NCI-H1417 treated with DMSO at 0.1 percent for 48 hours (cell line): ENCODE measurements at places on chromosomes 6 and 20.

DNA sequence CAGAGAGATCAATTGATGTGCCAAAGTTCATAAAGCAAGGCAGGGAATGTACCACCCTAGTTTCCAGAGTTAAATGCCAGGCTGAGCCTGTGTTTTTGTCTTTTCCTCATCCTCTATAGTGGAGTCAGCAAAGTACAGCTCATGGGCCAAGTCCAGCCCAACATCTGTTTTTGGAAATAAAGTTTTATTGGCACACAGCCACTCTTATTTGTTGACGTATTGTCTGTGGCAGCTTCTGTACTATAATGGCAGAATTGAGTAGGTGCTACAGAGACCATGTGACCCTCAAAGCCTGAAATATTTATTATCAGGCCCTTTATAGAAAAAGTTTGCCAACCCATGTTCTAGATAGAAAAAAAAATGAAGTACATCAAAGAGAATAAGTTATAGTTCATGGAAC is 187.0 kb downstream of the TSHZ2 start:
- no peak for DNase-seq

DNA sequence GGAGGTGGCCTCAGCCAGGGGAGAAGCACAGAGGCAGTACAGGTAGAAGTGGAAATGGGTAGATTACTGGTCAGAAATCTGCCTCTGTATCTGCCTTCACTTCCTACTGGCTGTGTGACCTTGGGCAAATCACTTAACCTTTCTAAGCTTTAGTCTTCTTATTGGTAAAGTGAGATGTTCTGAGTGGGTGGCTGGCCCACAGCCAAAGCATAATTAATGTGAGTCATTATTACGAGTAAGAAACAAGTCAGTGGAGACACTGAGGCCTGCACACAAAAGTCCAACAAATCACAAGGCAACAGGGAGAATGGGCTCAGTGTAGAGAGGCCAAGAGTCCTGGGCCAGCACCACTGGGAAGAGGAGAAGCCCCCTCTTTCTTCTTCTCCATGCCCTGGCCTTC is 39.1 kb downstream of the NRN1 start:
- no peak for DNase-seq

GRCh38 chr20:19975436-19975799 is 41.7 kb upstream of the NAA20 start:
- DNase-seq = no peak

DNA sequence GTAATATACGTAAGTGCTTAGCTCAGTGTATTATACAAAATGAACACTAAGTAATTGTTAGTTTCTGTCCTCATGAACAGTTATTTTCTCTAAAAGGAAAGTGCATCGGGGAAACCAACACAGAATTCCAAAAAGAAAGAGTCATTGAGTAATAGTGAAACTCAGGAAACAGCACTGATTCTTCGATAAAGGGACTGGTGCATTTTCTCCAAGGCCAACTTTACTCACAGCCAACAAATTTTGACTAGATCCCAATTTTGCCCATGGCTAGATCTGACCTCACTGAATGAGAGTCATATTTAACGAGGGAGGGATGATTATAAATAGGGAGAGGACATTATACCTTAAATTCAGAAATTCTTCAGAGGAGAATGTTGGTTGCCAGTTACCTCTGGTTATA is 390.9 kb upstream of the NRSN1 start:
- DNase-seq = no peak

DNA sequence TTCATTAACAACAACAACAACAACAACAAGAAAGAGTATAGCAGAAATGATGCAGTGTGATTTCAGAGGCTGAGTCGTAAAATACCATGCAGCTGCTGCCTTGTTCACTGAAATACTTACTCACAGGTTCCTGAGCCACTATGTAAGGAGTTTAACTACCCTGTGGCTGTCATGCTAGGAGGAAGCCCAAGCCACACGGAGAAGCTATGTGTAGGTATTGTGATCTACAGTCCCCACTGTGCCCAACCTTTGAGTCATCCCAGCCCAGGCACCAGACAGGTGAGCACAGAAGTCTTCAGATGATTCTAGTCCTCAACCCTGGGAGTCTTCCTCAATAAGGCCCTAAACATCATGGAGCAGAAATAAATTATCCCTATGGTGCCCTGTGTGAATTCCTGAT is 14.6 kb upstream of the RALY start:
- no peak for DNase-seq

DNA sequence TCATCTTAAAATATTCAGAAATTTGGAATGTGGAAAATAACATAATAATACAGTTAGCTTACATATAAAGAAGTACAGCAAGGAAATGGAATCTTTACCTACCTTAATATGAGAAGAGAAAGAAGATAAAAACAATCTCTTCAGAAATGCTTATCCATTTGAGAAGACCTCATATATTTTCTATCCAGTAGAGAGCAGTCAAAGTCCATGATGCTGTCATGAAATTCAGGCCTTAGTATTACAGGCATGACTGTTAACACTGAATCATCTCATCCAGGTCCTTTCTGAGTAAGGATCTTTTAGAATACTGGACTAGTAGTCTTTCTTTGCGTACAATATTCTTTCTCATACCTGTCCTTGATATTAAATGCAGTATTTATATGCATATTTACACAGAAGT is 713.4 kb downstream of the CD109 start:
- DNase-seq = no peak

DNA sequence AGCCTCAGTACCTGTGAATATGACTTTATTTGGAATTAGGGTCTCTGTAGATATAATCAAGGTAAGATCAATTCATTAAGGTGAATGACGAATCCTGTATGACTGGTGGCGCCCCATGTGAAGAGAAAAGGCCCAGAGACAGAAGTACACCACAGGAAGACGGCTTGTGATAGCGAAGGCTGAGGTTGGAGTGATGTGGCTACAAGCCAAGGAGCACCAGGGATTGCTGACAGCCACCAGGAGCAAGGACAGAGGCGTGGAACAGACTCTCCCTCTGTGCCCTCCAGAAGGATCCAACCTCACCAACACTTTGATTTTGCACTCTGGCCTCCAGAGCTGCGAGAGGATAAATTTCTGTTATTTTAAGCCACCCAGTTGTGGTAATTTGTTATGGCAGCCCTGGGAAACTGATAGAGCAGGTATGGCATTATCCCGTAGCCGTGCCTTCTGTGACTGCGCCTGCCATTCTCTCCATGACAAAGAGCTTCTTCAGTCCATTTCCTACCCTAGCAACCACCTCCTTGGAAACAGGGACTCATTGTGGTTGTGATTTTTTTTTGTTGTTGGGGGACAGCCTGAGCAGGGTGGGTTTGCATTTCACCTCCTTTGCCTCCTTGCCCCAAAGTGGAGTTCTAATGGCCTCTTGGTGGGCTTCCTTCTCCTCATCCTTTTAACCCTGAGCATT is 29.6 kb downstream of the PTK7 start:
- DNase-seq = no peak

- DNase-seq = no peak
These were observed 243.8 kb upstream of the PMEPA1 start for GRCh38 chr20:57953638-57954037.

- DNase-seq = no peak
These were observed 1283.3 kb upstream of the GJE1 start for GRCh38 chr6:140849456-140849855.

GRCh38 chr20:32509639-32510066 is 75.5 kb downstream of the NOL4L start:
- no peak for DNase-seq

GRCh38 chr6:115544765-115545671 is 515.7 kb downstream of the FRK start:
- no peak for DNase-seq

DNA sequence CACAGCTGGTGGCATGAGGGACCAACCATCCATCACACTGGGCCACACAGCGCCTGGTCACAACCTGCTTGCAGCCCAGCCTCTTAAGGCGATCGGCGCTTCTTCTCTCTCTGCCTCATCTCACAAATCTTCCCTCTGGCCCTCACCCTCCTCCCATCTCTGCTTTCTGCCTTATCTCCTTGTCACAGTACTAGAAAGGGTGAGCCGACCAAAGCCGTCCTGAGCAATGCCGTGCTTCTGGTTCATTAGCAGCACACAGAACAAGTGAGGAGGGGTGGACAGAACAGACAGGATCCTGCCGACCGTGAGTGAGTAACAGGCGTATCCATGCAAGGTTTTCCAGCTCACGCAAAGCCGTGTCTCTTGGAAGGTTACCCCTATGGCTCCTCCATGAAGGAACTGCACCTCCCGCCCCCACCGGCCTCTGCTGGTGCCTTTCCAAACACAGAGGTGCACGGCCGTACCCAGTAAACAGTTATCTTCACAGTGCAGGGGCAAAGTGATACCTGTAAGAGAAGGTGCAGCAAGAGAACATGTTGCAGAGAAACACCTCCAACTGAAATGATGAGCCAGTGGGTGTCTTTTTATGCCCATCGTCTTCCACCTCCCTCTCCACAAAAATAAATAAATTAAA is 331.7 kb downstream of the FARS2 start:
- DNase-seq = no peak

DNA sequence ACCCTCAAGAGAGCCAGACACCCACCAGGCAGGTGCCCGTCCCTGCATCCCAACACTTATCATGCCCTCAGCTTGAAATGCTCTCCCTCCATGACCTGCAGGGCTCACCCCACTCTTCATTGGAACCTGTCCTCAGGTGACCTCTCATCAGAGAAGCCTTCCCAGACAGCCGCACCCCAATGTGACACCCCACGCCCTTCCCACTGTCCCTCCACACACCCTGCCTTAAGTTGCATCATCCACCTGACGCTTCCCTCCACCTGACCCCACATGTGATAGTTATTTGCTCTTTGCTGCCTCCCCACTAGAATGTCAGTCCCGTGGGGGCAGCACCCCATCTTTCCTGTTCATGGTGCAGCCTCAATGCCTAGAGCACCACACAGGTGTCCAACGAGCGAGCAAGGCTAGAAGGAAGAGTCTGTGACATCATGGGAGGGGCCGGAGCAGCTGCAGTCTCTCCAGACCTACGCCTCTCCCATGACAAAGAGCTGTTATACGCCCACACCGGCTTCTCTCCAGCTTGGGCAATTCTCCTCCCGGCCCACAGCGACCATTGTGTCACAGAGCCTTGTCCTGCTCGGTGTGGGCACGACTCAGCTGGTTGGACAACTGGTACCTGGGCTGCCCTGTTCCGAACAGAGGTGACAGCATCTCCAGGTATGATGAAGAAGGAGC is 58.2 kb downstream of the NFATC2 start:
- no peak for DNase-seq

DNA sequence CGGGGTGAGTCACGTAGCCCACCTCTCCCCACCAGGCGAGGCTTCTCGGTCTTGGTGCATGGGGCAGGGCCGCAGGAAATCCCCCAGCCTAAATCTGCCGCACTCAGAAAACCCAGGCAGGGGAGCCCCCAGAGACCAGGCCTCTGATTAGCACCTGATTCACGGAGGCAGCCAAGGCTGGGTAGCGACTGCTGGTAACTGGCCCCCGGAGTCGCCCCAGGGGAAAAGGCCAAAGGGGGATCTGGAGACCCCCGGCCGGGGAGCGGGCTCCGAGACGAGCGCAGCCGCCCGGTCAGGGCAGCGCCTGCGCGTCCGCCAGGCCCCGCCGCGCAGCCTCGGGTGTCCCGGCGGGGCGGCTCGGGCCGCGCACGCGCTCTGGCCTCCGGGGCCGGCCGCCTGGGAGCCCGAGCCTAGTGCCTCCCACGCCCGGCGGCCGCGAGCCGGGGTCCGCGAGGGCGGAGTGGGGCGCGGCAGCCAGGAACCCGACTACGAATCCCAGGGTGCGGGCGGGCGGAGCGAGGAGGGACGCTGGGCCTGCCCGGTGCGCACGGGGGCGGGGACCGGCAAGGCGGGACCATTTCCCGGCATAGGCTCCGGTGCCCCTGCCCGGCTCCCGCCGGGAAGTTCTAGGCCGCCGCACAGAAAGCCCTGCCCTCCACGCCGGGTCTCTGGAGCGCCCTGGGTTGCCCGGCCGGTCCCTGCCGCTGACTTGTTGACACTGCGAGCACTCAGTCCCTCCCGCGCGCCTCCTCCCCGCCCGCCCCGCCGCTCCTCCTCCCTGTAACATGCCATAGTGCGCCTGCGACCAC is at the start of gene DUSP22:
Gene DUSP22, plus strand, starts transcription at position 791 of the 809 bp plus-strand sequence. CDS start 53 bp downstream, outside the sequence.
- DNase-seq = no peak

DNA sequence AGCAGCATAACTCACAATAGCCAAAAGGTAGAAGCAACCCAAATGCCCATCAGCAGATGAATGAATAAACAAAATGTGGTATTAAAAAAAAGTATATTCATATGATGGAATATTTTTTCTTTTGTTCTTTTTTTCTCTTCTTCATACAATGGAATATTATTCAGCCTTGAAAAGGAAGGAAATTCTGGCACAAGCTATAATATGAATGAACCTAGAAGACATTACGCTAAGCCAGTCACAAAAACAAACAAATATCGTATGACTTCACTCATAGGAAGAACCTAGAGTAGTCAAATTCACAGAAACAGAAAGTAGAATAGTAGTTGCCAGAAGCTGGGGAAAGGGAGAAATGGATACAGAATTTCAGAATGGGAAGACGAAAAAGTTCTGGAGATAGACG is 63.7 kb downstream of the RBL1 start:
- DNase-seq = no peak

DNA sequence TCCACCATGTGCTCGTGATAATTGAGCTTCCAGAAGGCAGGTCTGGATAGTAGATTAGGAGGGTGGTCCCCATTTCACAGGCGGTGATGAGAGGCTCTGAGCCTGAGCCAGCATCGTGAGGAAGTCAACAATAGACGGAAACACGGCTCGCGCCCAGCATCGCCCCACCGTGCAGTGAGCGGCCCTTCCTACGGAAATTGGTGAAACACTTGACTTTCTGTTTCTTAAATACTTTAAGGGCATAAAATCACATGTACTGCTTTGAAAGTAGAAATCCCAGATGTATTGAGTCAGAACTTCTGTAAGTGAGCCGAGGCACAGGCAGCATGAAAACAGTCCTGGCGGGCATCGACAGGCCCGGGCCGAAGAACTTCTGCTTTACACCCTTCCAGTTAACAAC is 4.3 kb upstream of the KIF25 start:
- no peak for DNase-seq

DNA sequence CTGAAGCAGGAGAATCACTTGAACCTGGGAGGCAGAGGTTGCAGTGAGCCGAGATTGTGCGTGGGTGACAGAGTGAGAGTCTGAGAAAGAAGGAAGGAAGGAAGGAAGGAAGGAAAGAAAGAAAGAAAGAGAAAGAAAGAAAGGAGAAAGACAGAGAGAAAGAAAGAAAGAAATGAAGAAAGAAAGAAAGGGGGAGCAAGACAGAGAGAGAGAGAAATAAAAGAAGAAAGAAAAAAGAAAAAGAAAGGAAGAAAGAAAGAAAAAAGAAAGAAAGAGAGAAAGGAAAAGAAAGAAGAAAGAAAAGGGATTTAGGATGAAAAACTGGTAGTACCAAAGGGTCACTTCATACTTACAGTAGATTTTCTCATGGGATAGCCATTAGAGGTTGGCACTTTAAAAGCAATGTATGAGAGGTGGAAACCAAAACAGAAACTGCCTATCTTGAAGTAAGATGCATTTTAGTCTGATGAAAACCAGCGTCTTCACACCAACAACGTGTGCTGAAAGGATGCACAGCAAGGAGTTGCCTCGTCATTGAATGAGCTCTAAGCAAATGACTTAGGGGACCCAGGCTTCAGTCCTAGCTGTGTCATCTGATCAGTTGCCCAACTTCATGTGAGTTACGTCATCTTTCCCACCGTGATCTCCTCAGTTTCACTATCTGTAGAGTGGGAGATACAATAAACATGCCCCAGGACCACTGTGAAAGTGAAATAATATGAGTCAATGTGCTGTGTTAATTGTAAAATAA is 133.9 kb upstream of the NEDD9 start:
- DNase-seq = no peak

GRCh38 chr20:41098703-41099250 is 38.6 kb upstream of the PLCG1 start:
- DNase-seq = no peak
